NCI-H1105 (cell line): ENCODE measurements at places on chromosomes 7 and 10.

DNA sequence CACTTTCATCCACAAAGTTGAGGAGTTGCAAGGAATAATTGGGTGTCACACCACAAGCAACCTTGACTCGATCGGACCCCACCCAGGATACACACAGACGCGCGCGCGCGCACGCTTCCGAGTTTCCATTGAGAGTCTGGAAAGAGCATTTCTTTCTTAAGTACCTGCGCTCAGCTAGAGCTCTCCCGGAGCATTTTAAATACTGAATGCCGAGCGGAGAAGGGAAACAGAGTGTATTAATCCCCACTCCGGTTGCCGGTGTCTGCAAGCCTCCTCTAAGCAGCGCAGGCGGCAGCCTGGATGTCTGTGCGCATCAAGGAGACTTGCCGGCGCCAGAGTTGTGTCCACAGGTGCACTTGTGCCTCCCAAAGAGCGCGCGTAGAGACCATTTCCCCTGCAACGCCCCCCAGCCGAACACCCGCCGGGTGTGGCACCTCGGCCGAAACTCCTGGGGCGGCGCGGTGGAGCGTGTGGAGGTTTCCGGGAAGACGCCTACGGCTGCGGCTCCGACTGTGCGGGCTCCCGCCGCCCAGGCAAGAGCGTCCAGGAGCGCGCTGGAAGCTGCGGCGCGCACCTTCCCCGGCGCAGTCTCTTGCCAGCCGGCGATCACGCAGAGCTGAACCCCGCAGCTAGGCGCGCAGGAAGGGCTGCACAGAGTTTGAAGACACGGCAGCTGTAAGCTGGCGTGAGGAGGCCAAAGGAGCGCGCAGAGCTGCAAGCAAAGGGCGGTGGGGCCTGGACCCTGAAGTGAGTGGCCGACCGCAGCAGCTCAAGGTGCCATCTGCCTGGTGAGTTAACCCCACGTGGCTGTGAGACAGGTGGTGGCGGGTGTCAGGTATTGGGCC is 1.1 kb upstream of the FEZF1 start:
- peak; percentile 46 for DNase-seq

DNA sequence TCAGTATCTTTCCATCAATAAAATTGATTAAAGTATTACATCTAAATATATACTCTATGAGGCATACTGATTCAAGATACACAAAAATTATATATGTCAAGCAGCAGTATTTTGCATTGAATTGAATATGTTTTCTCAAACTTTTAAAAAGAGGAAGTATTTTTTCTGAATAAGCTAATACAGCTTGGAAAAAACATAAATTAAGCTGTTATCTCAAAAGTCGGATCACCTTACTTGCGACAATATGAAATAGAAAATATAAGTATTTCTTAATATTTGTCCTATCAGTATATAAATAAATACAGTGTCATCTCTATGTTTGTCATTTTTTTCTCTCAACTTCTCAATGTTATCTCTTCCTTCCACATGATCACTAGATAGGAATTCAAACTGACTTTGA is 139.3 kb downstream of the MBL2 start:
- DNase-seq: no peak

DNA sequence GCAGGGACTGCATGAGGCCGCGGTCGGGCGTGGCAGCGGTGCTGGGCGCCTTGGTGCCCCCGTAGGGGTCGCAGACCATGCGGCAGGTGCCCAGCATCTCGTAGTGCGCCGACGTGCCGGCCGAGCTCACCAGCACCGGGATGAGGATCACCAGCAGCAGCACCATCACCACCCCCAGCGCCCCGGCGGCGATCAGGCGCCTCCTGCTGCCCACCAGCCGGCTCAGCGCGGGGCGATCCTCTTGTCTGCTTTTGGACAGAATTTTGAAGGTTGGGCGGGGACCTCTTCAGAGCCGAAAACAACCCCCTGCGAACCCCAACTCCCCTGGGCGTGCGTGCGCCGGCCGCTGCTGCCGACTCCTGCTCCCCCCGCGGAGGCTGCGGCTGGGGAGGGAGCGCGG is 779 bp downstream of the C1QL3 start:
- DNase-seq: no peak

DNA sequence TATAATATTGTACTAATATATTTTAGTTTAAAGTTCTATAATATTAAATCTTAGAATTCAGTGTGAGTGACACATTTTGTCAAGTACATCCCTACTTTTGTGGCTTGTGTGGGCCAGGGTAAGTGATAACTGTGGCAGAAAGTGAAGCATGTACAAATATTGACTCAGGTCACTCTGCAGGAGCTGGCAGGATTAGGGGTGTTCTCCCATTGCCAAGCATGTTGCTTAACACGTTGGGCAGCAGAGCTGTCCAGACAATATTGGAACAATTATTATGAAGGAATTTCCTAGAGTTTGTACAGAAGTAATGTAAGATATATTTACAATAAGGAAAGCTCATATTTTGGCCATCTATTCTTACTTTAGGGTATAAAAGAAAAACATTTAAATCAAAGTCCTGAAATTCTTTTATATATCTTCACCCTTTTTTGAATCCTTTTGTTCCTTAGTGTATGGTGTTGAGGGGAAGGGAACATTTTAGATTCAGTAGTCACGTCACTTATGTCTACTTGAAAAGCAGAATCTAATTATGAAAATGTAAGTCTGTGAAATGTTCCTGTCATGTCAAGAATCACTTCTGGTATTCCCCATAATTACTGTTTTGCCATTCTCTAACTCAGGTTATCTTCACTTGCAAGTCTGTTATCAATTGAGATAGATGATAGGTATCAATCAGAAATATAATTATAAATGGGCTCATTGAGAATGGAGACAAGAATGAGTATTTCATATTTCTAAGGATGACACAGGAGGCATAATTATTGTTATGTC is 4.0 kb downstream of the HDAC9 start:
- DNase-seq: no peak

DNA sequence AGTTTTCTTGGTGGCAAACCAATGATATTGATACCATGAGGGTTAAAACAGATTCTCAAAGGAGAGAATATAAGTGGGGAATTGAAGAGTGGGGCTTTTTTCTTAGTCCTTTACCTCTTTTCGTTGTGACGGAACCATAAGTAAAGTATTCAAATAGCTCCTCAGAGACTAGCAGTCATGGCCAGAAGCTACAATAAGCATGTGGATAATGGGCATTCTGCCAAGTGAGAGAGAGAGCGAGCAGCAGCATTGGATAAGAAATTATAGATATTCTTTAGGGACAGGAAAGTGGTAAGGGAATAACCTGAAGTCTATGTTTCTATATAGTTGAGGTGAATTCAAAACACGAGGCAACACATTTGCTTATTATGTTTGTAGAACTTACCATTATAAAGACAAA is 235.1 kb downstream of the SEMA3E start:
- DNase-seq: peak; percentile 65

DNA sequence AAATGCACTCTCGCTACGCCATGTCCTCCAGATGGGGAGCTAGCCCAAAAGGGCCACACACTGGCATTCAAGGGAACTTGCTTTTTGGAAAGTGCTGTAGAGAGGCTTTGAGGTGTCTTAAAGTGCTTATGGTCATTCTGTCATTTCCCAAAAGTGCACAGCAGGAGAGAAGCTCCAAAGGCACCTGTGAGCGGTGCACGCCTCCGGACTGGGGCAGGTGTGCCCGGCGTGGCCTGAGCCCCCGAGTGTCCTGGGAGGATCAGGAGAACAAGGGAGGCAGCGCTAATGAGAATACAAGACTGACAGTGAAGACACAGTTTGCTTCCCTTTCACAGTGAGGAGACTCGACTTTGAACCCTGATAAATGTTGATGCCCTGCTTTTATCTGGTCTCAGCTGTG is 419.0 kb upstream of the MKI67 start:
- no peak for DNase-seq

DNA sequence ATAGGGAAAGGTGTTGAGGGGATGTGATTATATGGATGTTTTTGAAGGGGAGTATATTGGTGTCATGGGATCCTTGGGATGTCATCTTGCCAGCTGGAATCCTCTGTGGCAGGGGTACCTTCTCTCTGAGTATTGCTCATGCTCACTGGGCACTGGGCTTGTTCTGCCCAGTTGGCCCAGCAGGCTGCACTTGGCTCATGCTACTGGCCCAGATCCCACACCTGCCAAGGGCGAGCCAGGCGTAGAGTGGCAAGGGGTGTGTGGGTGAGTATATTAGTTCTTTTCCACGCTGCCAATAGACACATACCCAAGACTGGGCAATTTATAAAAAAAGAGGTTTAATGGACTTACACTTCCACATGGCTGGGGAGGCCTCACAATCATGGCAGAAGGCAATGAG is 311.9 kb downstream of the AUTS2 start:
- no peak for DNase-seq

DNA sequence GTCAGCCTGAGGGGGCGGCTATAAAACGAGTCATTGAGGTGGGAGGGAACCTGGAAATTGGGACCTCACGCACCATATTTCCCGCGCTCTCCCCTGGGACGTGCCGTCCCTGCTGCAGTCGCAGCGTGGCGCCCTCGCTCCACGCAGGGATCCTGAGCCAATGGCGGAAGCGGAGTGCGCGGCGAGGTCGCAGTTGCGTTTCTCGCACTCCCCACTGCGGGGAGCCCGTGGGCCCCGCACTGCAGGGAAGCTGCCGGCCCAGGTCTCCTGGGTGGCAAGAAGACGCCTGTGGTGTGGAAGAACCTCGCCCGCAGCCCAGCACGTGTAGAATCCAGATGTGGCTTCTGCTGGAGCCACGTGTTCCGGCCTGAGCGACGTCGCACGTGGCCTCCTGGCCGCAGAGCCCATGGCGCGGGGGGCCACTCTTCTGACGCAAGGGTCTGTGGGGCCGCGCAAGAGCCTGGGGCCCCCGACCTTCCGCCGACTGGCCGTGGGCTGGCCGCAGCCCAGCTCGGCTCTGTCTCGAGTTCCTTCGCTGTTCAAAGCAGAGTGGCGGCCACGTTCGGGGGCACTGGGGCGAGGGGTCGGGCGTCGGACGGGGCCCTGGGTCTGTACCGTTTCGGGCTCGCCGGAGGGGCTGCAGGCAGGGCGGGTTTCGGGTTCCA is 26.4 kb downstream of the HIF1AN start:
- peak; percentile 39 for DNase-seq

DNA sequence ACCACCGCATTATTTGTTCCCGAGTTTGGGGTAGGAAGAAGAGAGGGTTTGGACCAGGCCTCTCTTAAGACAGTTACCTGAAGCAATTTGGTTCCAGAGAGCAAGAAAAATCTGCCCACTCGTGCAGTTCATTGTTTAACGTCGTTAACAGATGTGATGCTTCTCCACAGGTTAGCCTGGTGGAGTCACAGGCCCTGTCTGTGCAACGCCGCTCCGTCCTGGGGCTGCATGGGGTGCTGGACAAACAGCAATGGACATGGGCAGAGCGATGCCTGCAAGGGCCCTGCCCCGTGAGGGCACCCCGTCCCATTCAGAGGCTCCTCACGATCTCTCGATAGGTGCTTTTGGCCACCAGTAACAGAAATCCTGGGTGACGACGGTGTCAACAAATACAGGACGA is 9.7 kb downstream of the FOXL3 start:
- no peak for DNase-seq

DNA sequence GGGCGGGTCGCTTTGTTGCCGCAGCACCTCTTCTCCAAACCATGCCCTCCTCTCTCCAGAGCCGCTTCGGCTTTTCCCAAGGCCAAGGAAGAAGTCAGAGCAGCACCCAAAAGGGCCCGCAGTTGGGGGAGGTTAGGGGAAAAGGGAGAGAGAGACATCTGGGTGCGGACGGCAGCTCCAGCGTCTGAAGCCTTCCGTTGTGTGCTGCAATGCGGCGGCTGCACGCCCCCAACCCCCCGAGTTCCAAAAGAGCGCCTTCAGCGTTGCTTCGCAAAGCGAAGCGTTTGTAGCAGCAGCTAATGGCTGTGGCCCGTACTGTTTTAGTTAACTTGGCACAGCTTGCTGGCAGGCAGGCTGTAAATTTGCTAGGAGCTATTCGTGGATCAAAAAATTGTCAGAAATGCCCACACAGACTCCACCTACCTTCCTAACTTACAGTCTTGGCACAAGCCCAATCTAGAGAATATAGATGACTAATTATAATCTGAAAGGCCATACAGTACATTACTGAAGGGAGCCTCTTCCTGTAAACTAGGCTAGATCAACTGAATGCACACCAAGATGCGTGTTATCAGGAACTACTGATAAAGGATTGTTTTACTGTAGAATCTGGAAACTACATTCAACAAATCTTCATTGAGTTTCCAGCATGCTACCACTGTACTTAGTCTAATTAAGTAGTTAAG is 1.1 kb upstream of the KBTBD2 start:
- peak; percentile 48 for DNase-seq

- DNase-seq: no peak
Measured at GRCh38 chr7:74505471-74506324, 52.0 kb downstream of the GTF2IRD1 start.

GRCh38 chr10:123240250-123240649 is 86.0 kb downstream of the BUB3 start:
- DNase-seq: no peak

- peak; percentile 33 for DNase-seq
Measured at GRCh38 chr7:70694434-70694970, 437.4 kb upstream of the GALNT17 start.
